Cortex of kidney (tissue), 1 donor: ENCODE measurements at places on chromosomes 3 and 15.

- DNase-seq = no peak
Measured at GRCh38 chr3:82186017-82186416, 424.6 kb upstream of the GBE1 start.

DNA sequence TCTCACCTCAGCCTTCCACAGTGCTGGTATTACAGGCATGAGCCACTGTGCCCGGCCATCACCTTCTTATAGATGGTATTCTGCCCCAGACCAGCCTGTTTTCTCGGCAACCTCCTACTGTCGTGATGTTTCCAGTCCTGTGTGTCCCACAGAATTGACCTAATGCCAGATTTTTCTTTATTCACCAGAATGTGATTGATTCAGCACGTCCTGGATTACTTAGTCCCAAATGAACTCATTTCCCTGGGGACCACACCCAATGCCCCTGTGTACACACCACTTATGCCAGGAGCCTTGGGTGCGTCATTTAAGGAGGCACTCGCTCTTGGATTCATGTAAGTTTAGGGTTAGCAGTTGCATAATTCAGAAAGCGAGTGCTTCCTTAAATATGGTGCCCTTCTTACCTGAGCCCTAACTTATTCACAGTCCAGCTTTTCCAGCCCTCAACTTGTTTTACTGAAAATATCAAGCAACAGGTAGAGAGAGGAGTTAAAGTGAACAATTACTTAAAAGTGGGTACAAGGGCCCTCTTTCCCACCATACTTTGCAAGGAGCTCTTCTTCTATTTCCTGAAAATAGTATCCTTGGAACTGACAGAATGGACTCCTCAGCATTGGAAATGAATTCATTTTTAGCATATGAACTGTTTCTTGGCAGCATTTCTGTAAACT, 64.6 kb upstream of the UBE2E1 start:
- DNase-seq = no peak

GRCh38 chr15:63233667-63234423, 43.6 kb upstream of the APH1B start:
- no peak for DNase-seq

- no peak for DNase-seq
Measured at GRCh38 chr15:40762919-40763800, 708 bp upstream of the GCHFR start.

GRCh38 chr3:10281951-10282350, 10.8 kb downstream of the GHRL start:
- no peak for DNase-seq

GRCh38 chr3:37527361-37527760, 334.3 kb upstream of the CTDSPL start:
- DNase-seq = no peak

DNA sequence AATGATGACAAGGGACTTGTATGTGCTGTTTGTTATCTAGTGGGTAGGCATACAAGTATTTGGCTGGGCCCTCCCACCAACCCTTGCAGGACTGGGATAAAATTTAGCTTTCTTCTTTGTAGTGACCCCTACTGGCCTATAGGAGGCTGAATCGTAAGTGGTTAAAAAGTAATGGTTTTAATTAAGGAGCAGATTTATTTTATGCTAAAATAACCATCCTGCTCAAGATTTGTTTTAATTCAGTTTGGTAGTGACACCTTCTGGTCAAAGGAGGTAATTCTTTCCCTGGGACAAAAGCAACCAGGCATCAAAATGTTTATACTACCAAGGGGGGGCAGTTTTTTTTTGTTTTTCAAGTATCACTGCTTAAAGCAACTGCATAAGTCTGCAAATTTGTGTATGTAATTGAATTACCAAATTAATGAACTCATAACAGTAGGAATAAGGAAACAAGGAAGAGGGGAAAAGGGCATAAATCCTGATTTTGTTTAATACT, 70.7 kb downstream of the TOP2B start:
- DNase-seq = no peak

DNA sequence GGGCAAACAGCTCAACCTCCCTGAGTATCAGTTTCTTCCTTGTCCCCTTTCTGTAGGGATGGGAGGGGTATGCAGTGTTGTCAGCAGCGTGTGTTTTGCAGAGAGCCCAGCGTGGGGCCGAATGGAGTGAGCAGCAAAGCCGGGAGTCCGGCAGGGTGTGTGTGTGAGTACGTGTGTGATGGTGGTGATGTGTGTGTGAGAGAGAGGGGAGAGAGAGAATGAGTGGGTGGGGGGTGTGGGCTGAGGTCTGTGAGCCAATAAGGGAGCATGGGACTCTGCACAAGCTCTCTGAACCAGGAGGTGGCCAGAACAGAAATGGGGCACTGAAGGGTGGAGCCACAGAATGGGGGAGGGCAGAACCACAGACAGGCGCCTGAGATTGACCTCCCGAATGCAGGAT, 43.8 kb downstream of the IFT122 start:
- DNase-seq = no peak

GRCh38 chr15:38522922-38523321, 41.7 kb downstream of the RASGRP1 start:
- DNase-seq = no peak

DNA sequence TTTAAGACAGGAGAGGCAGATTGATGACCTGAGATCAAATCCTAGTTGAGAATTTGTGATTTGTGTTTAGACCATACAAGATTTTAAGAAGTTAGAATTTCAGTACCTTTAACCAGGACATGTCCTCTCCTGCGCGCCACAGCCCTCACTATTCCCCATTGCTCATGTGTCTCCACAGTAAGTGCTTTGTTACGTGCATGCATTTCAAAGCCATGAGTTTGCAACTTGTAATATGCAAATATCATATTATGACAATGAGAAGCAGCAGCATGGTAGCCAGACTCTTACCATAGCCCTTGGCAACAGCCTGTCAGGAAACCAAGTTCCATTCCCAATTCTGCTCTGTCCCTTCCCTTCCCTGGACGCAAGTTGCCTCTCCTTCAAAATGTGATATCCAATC, 73.3 kb upstream of the ATP13A5 start:
- DNase-seq = no peak

DNA sequence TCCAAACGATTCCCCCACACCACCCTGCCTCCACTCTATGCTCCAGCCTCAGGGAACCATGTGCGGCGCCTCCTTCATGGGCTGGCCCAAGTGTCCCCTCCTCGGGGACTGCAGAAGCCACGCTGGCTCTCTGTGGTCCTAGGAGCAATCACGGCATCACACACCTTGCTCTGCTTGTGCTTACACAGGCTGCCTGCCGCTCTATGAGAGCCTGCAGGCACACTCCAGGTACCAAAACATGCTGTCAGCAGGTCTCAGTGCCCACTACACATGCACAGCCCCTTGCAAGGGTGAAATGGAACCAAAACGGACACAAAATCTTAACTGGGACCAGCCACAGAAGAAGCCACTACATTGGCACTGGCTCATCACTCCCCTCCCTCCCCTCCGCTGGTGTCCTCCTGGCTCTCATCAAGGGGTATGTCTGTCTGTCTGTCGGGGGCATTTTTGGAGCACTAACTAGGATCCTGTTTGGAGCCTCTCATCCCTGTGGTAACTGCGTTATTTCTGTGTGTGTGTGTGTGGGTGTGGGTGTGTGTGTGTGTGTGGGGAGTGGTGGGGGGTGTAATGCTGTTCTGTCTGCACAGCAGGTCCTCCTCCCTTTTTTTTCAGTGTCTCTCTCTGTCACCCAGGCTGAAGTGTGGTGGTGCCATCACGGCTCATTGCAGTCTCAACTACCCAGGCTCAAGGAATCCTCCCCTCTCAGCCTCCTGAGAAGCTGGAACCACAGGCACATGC, 60.6 kb downstream of the DHX30 start:
- no peak for DNase-seq

DNA sequence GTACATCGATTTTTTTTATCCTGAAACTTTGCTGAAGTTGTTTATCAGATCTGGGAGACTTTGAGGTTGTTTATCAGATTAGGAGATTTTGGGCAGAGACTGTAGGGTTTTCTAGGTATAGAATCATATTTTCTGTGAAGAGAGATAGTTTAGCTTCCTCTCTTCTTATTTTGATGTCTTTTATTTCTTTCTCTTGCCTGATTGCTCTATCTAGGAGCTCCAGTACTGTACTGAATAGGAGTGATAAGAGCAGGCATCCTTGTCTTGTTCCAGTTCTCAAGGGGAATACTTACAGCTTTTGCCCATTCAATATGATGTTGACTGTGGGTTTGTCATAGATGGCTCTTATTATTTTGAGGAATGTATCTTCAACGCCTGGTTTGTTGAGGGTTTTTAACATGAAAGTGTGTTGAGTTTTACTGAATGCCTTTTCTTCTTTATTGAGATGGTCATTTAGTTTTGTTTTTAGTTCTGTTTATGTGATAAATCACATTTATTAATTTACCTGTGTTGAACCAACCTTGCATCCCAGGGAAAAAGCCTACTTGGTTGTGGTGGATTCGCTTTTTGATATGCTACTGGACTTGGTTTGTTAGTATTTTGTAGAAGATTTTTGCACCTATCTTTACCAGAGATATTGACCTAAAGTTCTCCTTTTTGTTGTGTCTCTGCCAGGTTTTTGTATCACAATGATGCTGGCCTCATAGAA, 14.9 kb upstream of the DNAAF4 start:
- DNase-seq = no peak

- no peak for DNase-seq
Measured at GRCh38 chr15:83207009-83207659, 489 bp downstream of the HDGFL3 start.

GRCh38 chr15:93043621-93044300, 45.2 kb downstream of the RGMA start:
- DNase-seq = no peak

DNA sequence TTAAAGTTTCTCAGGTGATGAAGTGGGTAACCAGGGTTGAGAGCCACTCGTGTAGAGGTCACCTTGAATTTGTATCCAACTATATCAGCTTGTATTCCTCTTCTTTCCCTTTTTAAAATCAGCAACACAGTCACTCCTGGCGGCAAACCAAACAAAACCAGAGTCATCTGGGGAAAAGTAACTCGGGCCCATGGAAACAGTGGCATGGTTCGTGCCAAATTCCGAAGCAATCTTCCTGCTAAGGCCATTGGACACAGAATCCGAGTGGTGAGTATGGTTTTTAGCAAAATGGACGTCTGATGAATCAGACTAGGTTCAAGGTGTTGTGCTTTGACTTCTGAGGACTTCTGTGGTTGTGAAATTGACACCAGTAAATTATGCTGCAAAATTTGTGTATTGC, 3.9 kb downstream of the RPL35A start:
- no peak for DNase-seq

DNA sequence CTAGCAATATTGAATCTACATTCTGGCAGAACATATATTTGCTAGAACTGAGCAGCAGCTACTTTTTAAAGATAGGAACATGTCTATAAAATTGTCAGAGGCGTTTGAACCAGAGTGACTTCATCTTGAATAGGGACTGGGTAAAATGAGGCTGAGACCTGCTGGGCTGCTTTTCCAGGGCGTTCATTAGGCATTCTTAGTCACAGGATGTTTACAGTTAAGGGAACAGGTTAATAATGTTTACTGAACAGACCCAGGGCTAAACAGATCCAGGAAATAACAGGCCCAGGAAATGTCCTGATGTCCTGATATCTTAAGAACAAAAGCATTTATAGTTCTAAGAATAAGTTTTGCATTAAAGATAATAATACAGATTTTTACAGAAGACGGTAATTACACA, 34.5 kb upstream of the B3GALNT1 start:
- DNase-seq = no peak

GRCh38 chr3:26505399-26505798, 117.2 kb upstream of the LRRC3B start:
- DNase-seq = no peak

- no peak for DNase-seq
Measured at GRCh38 chr3:170467571-170468147, 49.0 kb downstream of the CLDN11 start.

- no peak for DNase-seq
Measured at GRCh38 chr3:182525766-182526374, 267.4 kb upstream of the ATP11B start.

GRCh38 chr3:50516440-50516871, 13.0 kb upstream of the CACNA2D2 start:
- DNase-seq = no peak

- no peak for DNase-seq
Measured at GRCh38 chr15:50181201-50181968, 611 bp upstream of the SLC27A2 start.

DNA sequence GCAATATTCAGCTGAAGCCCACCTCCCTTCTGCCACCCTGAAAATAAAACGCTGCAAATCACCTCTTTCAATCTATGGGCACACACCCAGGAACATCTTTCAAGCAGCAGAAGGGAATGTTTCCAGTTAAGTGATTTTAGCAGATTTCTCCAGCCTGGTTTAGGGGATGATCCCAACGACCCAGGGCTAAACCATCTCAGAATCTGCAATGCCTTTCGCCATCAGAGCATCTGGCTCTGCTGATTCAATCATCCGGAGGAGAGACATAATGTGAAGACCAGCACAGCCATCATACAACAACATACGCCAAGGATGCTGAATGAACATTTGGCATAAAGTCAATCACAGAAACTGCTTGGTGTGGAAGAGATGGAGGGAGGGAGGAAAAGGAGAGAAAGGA, 15.5 kb upstream of the LRRN1 start:
- DNase-seq = no peak

DNA sequence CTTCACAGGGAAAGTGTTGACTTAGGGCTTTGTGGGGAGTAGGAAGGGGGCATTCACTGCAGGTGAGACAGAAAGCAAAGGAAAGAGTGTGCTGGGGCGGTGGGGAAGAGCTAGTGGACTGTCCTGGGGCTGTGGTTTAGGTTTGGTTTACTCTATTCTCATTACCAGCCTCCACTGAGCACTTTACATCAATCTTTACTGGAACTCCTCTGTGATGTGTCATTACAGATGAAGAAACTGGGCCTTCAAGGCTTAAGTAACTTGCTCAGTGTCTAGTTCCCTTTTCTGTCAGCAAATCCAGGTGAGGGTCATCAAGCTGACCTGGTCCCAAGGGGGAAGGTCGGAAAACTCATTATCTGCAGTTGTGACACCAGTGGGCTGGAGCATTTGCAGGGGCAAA, 120.2 kb upstream of the PFN2 start:
- no peak for DNase-seq

GRCh38 chr15:64443747-64444621, 16.4 kb upstream of the ZNF609 start:
- DNase-seq = no peak

DNA sequence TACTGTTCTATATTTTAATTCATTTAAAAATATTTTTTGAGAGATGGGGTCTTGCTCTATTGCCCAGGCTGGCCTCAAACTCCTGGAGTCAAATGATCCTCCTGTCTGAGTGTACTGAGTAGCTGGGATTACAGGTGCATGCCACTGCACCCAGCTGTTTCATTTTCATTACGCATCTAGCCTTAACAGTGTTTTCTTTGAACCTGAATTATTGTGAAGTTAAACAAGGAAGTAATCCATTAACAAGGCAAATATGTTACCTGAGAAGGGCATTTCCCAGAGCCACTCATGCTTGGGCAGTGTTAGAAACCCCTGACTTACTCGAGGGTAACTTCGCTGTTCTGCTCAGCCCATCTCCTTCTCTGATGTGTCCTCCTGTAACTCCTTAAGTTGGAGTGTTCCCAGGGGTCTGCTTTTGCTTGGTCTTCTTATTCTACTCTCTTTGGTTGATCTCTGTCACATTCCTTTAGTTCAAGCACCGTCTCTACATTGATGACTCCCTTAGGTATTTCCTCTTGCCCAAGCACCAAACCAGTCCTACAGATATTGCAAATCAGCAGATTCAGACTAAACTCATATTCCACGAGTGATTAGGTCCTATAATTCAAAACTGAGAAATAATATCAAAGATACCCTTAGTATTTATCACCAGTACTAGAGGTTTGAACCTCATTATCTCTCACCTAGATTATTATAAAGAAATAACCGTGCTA, 107.9 kb downstream of the STAC start:
- no peak for DNase-seq

GRCh38 chr3:61955483-61955882, 394.1 kb downstream of the PTPRG start:
- DNase-seq = no peak

GRCh38 chr3:133937756-133938601, 42.3 kb upstream of the RAB6B start:
- DNase-seq = no peak
